ENCODE measurements at places on chromosomes 11 and 22. TPM values are rescaled to one million over a fixed set of nuclear protein-coding genes. Genes with fewer than 3 reads are reported as not detected.
A peak's percentile ranks its signal among the peaks of the same experiment; 100 is the strongest.

DNA sequence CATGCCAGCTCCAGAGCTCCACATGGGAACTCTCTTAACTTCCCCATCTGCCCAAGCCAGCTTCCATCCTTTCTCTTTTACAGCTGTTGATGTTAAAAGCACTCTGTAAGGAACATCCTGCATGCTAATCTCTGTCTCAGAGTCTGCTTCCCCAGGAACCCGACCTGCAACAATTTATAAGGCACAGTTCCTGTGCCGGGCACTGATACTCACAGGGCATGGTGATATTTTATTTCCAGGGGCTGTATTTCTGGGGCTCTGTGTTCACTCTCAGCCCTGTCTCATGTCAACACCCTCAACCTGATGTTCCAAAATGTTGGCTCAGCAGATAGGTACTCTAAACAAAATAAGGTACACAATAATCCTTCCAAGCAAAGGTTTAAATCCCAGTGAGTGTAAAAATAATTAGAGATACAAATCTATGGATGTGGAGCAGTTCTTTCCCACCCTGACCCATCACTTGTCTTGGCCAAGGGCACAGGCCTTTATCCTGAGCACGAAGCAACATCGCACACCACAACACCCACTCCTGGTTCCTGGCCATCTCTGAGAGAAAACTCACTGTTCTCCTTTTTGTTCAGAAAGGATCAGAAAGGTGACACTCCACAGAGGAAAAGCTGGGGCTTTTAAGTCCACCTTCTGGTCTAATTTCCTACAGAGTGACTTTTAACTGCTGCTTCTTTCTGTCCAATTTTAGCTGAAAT, 44.8 kb upstream of the C11orf87 start:
- peaks cover 15% of the 10 kb centered on the region for H3K4me1 ChIP-seq
- no peaks in the 10 kb centered on the region for H3K36me3 ChIP-seq
- DNase-seq = no peak
- H3K27ac ChIP-seq = no peak overlapping the region
- no peak overlapping the region for H3K4me3 ChIP-seq
- H3K27me3 ChIP-seq = no peaks in the 10 kb centered on the region

DNA sequence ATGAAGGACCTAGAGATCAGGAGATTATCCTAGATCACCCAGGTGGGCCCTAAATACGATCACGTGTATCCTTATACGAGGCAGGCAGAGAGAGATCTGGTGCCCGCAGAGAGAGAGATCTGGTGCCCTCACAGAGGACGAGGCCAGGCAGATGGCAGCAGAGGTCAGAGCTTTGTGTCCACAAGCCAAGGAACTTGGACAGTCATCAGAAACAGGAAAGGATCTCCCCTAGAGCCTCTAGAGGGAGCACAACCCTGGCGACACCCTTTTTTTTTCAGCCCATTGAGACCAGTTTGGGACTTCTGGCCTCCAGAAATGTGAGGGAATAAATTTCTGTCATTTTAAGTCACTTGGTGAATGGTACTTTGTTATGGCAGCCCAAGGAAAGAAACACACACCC, 25.5 kb upstream of the TIMP3 start:
- no peak overlapping the region for H3K27ac ChIP-seq
- DNase-seq = no peak
- no peaks in the 10 kb centered on the region for H3K27me3 ChIP-seq
- H3K36me3 ChIP-seq = no peaks in the 10 kb centered on the region
- H3K4me3 ChIP-seq = no peak overlapping the region

GRCh38 chr11:70090961-70091381, 12.9 kb downstream of the ANO1 start:
- DNase-seq = no peak
- no peaks in the 10 kb centered on the region for H3K36me3 ChIP-seq
- no peak overlapping the region for H3K27ac ChIP-seq
- H3K4me1 ChIP-seq = no peaks in the 10 kb centered on the region
- no peaks in the 10 kb centered on the region for H3K27me3 ChIP-seq

LRRC32 gene
- total RNA-seq = 46.2 TPM

MEI1 gene
- total RNA-seq = 0.39 TPM

SLC35F2 gene
- total RNA-seq = 3.6 TPM

GRCh38 chr11:117565709-117566108, 231.3 kb downstream of the DSCAML1 start:
- no peaks in the 10 kb centered on the region for H3K36me3 ChIP-seq
- H3K4me3 ChIP-seq = no peak overlapping the region
- no peaks in the 10 kb centered on the region for H3K27me3 ChIP-seq
- no peak overlapping the region for H3K27ac ChIP-seq

SLC5A1 gene
- total RNA-seq = not detected

- no peak for DNase-seq
- H3K4me3 ChIP-seq = no peak overlapping the region
- peaks cover 6% of the 10 kb centered on the region for H3K4me1 ChIP-seq
- no peaks in the 10 kb centered on the region for H3K36me3 ChIP-seq
These were observed 43.2 kb upstream of the CLDN5 start for GRCh38 chr22:19567157-19568009.

APOL5 gene
- total RNA-seq = 0.29 TPM

GRCh38 chr11:73317373-73317772, 9.3 kb downstream of the ARHGEF17 start:
- peak overlapping the region; percentile 99 for H3K27ac ChIP-seq
- DNase-seq = no peak
- peaks cover 100% of the 10 kb centered on the region for H3K4me1 ChIP-seq

KIAA0930 gene
- total RNA-seq = 47.7 TPM

DNA sequence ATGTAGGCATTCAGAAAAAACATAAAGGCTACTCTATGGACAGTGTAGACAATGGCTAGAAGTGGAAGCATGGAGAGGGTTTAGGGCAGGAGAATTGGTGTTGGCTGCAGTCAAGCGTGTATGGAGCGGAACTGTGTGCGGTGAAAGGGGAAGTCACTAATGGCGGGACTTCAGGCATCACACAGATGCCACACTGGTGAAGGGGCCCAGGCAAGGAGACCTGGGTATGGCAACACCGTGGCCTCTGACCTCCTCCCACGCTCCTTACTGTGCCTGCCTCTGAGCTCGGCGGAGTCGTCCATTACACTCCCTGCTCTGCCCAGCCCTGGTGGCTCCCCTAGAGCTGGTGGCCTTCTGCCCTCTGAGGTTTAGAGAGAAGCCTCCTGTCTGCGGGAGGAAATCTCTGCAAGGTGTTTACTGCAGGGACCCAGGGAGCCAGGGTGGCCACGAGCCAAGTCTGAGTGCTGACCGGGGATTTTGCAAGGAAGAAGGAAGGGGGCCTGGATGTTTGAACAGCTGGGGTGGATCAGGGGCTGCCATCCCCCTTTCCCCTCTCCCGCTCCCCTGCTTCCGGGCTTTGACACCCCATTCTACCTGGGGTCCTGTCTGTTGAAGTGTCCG, 75.1 kb upstream of the TSPAN18 start:
- no peak overlapping the region for H3K4me3 ChIP-seq
- peaks cover 4% of the 10 kb centered on the region for H3K4me1 ChIP-seq
- no peaks in the 10 kb centered on the region for H3K36me3 ChIP-seq
- peak; percentile 79 for DNase-seq

OR2AG1 gene
- not detected for total RNA-seq

PGA4 gene
- total RNA-seq = not detected

DNA sequence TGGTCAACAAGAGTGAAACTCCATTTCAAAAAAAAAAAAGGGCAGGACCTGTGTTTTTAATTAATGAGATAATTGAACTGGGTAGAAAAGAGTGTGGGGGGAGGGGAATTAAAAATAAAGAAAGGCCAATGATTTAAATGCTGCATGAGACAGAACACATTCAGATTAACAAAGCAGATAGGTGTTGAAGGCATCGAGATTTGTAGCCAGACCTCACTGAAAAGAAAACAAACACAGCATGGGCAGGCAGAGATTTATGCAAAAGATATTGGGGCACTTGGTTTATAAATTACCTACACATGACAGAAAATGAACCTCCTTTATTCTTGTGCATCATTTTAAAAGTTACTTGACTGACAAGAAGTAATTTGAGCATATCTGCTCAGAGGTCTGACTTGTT, 354.0 kb upstream of the API5 start:
- no peak for DNase-seq
- H3K27ac ChIP-seq = no peak overlapping the region
- no peaks in the 10 kb centered on the region for H3K36me3 ChIP-seq
- no peaks in the 10 kb centered on the region for H3K4me1 ChIP-seq
- no peaks in the 10 kb centered on the region for H3K27me3 ChIP-seq
- H3K4me3 ChIP-seq = no peak overlapping the region

- H3K4me1 ChIP-seq = peaks cover 23% of the 10 kb centered on the region
- H3K4me3 ChIP-seq = peak overlapping the region; percentile 74
- H3K27me3 ChIP-seq = no peaks in the 10 kb centered on the region
- H3K36me3 ChIP-seq = no peaks in the 10 kb centered on the region
- peak overlapping the region; percentile 93 for H3K27ac ChIP-seq
These were observed 1.4 kb downstream of the TRPC6 start for GRCh38 chr11:101582236-101582988.

- H3K4me3 ChIP-seq = no peak overlapping the region
- H3K36me3 ChIP-seq = no peaks in the 10 kb centered on the region
These were observed 49.1 kb downstream of the XKR3 start for GRCh38 chr22:16776080-16776479.

GRCh38 chr11:120141768-120142423, 4.0 kb upstream of the TRIM29 start:
- no peaks in the 10 kb centered on the region for H3K36me3 ChIP-seq
- no peak overlapping the region for H3K27ac ChIP-seq
- DNase-seq = peak; percentile 77
- no peaks in the 10 kb centered on the region for H3K4me1 ChIP-seq

DNA sequence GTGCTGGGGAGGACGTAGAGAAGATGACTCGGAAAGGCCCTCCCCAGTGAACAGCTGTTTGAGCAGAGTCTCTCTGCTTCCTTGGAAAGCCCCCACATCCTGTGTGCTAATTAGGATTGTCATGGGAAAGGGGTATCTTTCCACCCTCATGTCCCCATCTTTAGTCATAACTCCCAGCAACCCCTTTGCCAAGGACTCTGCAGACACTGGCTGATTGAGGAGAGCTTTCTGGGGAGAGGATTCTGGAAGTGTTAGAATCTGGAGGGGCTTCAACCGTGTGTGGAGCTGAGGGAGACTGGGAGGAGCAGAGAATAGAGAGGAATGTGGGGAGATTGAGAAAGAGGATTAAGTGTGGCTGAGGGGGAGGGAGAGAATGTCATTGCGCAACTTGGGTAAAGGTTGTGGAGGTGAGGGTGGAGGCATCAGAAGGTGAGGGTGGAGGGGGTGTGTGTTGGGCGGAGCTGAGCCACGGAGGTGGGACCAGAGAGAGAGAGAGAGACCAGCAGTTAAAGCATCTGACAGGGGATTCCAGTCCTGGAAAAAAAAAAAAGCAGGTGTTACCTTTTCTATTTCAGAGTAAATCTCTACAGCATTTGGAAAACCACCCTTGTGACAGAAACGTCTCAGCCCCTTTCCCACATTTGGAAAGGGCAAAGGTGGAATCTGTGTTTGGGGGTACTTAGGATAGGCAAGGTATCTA, 2.2 kb downstream of the DTX4 start:
- peak overlapping the region; percentile 67 for H3K4me3 ChIP-seq
- peak; percentile 83 for DNase-seq
- H3K4me1 ChIP-seq = peaks cover 9% of the 10 kb centered on the region
- no peaks in the 10 kb centered on the region for H3K36me3 ChIP-seq
- H3K27me3 ChIP-seq = no peaks in the 10 kb centered on the region
- H3K27ac ChIP-seq = peak overlapping the region; percentile 74

DNA sequence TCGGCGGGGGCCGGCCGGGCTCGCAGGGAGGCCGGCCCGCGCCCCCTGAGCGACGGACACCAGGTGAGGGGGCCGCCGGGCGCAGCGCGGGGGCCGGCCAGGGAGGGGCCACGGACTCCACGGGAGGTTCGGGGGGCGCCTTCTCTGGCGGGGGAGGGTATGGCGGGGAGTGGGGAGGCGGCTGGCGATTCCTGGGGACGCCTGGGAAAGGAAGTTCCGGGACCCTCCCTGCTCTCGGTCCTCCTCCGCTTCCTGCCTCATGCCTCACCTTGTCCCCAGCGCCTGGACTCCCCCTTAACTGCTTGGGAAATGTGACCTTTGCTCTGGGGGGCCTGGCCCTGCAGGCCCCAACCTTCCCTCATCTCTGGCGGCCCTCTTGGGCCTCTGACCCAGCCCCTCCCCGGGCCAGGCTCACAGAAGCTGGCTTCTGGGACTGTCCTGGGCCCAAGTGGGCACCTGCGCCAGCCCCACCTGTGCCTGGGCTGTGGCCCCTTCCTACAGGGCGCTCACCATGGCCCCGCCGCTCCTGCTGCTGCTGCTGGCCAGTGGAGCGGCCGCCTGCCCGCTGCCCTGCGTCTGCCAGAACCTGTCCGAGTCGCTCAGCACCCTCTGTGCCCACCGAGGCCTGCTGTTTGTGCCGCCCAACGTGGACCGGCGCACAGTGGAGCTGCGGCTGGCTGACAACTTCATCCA, 516 bp downstream of the LRFN4 start:
- H3K27ac ChIP-seq = peak overlapping the region; percentile 92
- DNase-seq = no peak
- H3K36me3 ChIP-seq = peaks cover 16% of the 10 kb centered on the region
- peak overlapping the region; percentile 82 for H3K4me3 ChIP-seq
- H3K27me3 ChIP-seq = no peaks in the 10 kb centered on the region
- peaks cover 17% of the 10 kb centered on the region for H3K4me1 ChIP-seq

SHISAL1 gene
- 20.4 TPM for total RNA-seq

GRCh38 chr11:115166820-115167219, 337.4 kb downstream of the CADM1 start:
- DNase-seq = no peak

APOL3 gene
- total RNA-seq = 36.5 TPM

DNA sequence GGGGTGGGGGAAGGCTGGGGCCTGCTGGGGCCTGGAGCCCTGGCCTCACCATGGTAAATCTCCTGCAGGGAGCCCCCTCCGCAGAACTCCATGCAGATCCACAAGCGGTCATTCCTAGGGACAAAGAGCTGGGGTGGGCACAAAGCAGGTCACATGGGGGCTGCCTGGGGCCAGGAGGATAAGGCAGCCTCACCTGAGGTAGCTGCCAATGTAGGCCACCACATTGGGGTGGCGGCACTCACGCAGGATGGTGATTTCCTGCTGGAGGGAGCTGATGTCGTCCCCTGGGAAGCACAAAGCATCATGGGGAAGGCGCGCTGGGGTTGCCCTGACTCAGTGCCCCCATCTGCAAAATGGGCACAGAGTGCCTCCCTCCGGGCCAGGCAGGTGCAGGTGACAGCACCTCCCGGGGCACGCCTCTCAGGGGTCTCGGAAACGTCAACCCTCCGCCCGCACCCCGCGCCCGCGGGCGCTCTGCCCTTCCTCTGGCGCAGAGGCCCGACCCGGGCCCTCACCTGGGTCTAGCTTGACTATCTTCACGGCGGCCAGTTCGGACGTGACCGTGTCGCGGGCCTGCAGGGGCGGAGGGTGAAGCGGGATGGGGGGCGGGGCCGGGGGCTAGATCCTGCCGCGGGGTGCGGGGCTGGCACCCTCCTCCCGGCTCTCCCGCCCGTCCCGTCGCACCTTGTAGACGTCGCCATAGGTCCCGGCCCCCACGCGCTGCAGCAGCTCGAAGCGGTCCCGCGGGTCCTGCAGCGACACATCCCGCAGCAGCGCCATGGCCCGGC, 450 bp downstream of the MAP4K2 start:
- H3K36me3 ChIP-seq = peaks cover 54% of the 10 kb centered on the region
- H3K4me3 ChIP-seq = peak overlapping the region; percentile 73
- DNase-seq = no peak
- H3K27me3 ChIP-seq = no peaks in the 10 kb centered on the region
- peaks cover 35% of the 10 kb centered on the region for H3K4me1 ChIP-seq
- peak overlapping the region; percentile 89 for H3K27ac ChIP-seq

TTC36 gene
- total RNA-seq = 3.7 TPM
